ENCODE measurements at places on chromosomes 2 and 18.
A peak's percentile ranks its signal among the peaks of the same experiment; 100 is the strongest.

DNA sequence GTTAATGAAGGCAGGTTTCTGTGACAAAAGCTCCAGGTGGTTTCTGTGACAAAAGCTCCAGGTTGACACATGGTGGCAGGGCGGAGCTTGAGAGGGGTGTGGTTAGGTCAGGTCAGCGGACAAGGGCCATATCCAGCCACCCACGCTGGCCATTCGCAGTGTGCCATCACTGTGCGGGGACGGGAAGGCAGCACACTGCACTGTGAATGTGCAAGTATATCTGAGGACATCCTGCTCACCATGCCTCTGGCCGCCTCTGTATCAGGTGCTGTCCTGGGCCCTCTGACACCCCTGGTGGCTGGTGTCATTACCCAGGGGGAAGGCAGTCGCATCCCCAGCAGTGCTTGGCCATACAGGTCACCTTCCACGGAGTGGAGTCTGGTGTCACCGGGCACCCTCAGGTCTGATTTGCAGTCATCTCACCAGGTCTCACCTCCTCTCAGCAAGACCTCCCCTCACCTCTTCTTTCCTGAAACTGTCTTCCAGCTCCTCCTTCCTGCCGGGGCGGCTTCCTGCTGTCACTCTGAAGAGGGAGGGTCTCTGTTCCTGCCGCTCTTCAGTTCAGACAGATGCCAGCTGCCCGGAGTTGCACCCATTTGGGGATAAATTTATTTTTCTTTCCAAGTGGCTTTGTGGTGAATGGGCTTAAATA, 34.9 kb downstream of the CTIF start:
- DNase-seq, result no peak

DNA sequence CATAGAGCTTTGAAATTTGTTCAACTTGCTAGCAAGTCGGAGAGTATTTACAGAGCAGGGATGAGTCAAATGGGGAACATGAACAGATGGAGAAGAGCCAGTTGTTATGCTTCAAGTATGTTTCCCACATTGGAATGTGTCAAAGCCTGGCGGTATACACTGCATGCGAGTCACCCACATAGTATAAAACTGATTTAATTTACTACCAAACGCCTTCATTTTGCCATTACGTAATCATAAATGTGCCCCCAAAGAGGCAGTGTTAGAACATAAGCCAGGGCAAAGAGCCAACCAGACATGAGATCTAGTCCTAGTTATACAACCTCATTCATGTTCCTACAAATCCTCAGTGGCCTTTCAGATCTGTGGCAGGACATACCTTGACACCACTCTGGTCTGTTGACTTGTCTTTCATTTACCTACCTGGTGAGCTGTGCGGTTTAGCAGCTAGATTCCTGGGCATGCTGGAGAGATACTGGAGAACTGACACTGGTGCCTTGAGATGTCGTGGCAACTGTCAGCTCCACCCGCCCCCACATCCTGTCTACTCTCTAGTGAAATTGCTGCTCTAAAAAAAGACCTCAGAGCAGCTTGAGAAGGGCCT, 21.7 kb upstream of the NRP2 start:
- peak; percentile 46 for DNase-seq

GRCh38 chr18:72942766-72943165, 75.0 kb upstream of the NETO1 start:
- DNase-seq, result no peak

DNA sequence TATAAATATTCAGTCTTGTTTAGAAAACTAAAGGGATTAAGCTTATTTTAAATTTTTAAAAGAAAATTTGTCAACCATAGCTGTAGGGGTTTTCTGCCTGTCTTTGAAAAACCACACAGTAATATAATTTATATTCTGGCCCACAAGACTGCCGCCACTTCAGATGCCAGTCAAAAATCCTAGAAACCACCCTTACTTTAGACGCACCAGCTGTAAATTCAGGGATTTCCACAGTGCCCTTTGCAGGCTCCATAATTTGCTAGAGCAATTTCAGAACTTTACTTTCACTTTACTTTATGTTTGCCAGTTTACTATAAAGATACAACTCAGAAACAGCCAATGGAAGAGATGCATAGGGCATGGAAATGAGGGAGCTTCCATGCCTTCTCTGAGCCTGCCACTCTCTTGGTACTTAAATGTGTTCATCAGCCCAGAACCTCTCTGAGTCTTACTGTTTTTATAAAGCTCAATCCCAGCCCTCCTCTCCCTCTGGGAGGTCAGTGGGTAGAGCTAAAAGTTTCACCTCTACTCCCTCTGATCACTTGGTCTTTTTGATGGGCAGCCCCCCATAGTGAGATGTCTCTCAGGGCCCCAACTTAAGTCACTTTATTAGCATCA, 63.3 kb downstream of the KYNU start:
- DNase-seq, result no peak

DNA sequence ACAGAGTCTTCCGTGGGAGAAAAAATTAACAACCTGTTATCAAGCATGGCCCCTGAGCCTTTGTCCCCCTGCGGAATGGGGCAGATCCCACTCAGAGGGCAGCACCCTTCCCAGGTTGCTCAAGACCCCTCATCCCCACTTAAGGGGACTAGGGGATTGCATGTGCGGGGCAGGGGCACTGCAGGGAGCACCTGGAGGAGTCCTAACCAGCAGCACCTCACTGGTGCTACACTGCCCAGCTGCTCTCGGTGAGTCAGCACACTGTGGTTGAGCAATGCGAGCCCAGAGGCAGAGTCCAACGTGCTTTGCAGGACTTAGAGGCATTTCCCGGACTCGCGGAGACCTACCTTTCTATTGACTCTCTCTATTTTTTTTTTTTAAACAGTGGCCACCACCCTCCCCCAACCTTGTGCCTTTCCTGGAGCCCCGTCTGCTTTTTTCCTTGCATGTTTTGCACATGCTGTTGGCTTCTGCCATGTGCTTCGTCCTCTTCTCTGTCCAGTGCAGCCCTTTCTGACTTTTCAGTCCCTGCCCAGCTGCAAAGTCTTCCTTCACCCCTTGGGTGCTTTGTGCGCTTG, 74.0 kb downstream of the IL1R2 start:
- no peak for DNase-seq

DNA sequence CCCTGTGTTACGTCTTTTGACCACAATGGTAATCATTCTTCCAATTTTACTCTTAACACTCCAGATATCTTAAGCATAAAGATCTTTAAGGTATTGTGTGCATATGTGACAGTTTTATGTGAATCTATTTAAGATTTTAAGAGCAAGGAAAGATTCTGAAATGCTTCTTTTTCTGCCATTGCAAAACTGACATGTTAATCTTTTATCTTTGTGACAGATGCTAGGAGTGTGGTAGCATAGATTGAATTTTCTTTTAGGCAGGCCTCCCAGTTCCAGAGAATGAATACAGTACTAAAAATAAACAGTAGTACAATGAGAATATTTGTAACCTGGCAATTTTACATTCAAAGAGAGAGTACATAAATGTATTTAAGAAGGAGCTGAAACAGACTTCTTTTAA, 232.5 kb upstream of the ZSWIM2 start:
- no peak for DNase-seq

DNA sequence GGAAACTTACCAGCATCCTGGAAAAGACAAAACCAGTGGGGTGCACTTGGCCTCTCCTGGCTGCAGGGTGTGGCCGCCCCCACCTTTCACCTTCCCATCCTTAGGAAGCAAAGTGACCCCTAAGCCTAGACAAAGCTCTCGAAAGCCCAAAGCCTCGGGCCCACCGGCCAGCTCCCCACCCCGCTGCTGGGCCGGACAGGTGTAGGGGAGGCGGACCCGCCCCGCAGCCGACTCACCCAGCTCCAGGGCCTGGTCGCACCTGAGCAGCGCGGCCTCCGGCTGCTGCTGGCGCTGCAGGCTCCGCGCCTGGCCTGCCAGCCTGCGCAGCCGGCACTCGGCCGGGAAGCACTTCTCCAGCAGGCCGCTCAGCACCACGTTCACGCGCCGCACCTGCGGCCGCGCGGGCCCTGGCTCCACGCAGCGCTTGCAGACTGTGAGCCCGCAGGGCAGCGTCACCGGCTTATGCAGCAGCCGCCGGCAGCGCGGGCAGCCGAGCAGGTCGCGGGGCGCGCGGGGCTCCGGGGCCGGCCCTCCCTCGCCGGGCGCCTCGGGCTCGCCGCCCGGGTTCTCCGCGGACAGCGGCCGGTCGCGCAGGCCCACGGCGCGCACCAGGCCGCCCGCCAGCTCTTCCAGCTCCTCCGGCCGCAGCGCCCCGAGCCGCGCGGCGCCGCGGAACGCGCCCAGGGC, 979 bp downstream of the LONRF2 start:
- peak; percentile 55 for DNase-seq

GRCh38 chr2:164871404-164871803, 29.8 kb upstream of the COBLL1 start:
- DNase-seq, result no peak

DNA sequence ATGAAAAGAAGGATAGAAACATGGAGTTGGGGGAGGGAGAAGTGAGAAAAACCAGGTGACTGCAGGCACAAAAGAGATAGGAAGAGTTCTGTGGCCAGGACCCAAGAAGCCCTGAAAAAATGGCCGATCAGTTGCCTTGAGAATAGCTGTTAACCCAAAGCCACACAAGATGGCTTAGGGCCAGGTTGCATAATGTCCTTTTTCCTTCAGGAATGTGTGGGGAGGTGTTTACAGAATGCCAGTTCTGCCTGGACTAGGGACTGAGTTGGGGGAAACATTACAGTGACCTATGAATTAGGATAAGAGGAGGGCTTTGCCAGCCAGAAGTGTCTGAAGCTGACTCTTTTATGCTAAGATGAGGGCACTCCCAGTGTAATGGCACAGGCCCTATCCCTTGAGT, 17.1 kb downstream of the FAM110C start:
- no peak for DNase-seq

- DNase-seq, result no peak
These were observed 44.9 kb upstream of the REL start for GRCh38 chr2:60836491-60836890.

DNA sequence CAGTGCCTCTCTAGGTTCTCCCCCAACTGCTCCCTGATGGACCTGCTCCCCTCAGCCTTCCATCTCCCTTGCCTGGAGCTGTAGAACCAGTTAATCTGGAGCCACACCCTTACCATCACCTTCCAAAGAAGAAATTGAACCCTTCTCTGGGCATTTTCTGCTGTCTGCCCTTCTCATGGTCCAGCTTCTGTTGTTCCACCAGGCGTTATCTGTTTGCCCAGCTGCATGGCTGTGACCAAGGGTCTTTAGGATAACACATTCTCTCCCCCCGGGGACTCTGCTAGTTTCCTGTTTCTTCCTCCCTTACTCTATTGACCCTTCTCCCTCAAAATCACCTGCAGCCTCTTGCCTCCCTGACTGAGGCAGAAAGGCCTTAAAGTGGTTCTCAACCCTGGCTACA, 3.2 kb upstream of the ANKRD53 start:
- no peak for DNase-seq

DNA sequence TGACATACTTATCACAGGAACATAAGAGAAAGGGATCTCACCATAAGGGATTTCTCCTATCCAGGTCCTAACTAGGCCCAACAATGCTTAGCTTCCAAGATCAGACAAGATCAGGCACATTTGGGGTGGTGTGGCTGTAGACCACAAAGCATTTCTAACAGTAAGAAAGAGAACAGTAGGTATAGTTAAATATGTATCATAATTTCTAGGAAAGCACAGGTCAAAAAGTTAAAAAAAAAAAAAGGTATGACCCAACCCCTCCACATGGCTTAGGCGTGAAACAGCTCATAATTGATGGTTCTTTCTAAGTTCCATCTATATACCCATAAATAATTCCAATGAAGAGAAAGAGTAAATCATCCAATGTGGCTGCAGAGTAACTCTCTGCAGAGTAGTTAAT, 6.9 kb downstream of the PRKD3 start:
- no peak for DNase-seq

DNA sequence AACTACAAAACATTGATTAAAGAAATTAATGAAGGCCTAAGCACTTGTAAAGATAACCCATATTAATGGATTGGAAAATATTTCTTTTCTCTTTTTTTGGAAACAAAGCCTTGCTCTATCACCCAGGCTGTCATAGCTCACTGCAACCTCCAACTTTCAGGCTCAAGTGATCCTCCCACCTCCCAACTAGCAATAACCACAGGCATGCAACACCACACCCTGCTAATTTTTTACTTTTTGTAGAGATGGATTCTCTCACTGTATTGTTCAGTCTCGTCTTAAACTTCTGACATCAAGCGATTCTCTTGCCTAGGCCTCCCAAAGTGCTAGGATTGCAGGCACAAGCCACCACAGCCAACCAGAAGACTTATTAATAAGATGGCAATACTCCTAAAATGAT, 73.4 kb upstream of the NDUFV2 start:
- DNase-seq, result no peak

DNA sequence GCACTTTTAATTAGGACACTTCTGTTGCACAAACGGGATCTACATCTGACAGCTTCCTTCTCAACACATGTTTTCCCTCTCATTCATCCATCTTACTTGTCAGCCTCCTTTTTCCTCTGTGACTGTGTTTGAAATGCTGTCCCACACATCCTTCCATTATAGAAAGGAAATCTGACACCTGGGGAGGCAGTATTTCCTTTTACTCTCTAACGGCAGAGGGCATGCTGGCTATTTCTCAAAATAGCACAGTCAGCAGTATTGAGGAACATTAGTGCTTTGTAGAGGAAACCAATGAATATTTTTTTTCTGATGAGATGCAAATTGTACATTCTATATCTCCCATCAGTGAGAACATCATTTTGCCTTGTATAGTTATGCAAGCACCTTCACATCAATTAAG, 668.7 kb downstream of the SLC4A3 start:
- peak; percentile 30 for DNase-seq

DNA sequence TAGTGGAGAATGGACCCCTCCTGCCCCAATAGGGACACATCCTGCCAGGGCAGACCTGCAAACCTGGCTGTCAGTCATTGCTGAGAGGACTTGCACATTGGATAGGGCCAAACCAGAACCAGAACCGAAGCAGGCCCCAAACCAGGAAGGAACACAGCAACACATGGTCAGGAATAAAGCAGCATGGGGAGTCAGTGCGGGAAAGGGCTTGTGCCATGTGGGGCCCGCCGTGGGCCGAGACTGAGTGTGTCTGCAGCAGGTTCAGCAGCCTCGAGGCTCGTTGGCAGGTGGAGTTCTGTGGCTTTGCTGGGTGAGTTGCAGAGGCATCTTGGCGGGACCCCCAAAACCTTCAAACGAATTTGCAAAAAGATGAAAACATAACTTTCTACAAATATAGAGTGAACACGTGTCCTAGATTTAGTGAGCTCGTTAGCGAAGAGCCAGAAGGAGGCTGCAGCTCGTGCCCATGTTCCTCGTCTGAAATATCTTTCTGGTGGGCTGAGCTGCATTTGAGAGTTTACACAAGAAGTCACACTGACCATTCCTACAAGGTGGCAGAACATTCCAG, 44.9 kb upstream of the LDLRAD4 start:
- no peak for DNase-seq

GRCh38 chr18:42164556-42164955, 209.5 kb downstream of the PIK3C3 start:
- DNase-seq, result no peak

GRCh38 chr2:60285626-60286316, 267.7 kb downstream of the BCL11A start:
- DNase-seq, result no peak

GRCh38 chr18:49464718-49465598, 4.5 kb upstream of the DYM start:
- DNase-seq, result peak; percentile 56

- DNase-seq, result no peak
These were observed 54.2 kb downstream of the MDH1 start for GRCh38 chr2:63642946-63643345.

Measured in NCI-H2171 treated with DMSO at 0.1 percent for 48 hours (cell line).